ENCODE measurements at places on chromosomes 13 and 19.
A peak's percentile ranks its signal among the peaks of the same experiment; 100 is the strongest.

GRCh38 chr19:45975306-45976070 lies 1.8 kb upstream of the NOVA2 start:
- no peak for DNase-seq

- no peak for DNase-seq
Observed at GRCh38 chr19:49357186-49357585, 5.0 kb downstream of the TEAD2 start.

DNA sequence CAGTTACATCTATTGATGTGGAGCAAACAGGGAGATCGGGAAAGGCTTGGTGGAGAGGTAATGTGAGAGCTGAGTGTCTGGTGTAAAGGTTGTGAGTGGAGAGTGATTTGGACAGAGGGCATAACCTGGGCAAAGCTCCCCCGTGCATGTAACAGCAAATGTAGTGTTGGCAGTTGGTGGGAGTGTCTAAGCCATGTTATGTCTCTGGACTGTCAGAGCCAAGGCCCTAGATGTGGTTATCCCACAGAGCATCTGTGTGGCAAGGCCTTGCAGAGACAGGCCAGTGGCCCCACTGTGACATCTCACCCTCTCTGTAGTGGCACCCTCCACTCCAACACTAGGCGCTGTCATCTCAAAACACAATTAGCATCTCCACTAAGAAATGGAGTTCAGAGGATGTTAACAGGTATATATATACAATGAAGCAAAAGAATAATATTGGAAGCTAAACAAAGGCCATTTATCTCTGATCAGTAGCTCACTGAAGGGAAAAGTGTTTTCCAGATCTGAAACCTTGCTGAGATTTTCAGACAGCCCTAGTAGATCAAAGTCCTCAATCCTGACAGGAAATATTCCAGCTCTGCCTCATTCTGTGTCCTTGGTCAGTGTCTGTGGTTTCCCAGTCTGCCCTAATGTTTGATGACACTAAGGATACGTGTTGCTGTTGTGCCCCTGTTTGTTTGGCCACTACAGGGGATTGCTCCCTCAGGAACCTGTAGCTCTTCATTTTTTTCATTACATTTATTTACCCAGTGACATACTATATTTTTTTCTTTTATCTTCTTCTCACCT lies 20.2 kb downstream of the POLR1D start:
- DNase-seq: no peak

DNA sequence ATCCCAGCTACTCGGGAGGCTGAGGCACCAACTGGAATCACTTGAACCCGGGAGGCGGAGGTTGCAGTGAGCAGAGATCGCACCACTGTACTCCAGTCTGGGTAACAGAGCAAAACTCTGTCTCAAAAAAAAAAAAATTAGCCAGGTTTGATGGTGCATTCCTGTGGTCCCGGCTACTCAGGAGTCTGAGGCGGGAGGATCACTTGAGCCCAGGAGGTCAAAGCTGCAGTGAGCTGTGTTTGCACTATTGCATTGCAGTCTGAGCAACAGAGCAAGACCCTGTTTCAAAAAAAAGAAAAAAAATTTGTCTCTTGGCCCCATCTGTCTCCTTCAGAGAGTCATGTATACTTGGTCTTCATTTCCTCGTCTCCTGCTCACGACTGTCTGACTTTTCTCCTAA lies 1.6 kb downstream of the CCDC97 start:
- DNase-seq: no peak

DNA sequence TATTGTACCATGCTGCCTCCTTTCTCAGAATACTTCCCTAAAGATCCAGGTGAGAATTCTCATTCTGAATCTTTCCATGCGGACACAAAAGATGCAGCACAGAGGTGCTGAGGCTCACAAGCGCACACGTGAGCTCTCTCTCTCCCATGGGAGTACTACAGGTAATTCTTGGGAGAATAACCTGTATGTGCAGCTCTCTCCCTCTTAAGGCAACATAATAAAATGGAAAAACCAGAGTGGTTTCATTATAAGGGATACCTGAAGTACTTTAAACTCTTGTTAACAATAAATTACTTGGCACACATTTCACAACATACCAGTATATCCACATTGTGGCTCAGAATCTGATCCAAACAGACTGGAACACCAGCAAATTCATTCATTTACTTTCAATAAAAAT lies 40.4 kb downstream of the INTS6 start:
- no peak for DNase-seq

GRCh38 chr13:28622286-28622685 lies 36.6 kb upstream of the POMP start:
- DNase-seq: peak; percentile 36

DNA sequence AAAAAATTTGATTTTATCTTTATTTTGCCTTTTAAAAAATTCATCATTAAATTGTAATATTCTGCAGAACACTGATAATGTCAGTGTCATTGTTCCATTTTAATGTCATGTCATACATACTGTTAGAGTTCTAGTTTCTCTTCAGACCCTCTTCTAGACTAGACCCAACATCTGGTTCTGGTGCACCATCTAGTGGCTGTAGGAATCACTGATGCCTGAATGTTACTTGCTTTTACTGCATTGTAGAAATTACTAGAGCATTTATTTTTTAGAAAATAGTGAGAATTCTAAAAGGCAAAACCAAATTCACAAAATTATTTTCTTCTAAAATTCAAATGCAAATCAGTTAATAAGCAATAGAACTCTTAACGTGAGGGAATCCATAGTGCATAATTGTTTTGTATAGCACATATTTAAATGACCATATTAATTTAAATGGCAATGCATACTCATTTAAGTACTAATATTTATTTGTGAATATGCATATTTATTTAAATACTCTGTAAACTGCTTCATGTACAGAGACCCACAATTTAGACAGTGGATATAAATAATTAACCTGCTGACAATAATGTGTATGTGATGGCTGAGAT lies 425.7 kb downstream of the KLF12 start:
- DNase-seq: peak; percentile 36

GRCh38 chr13:111129465-111130115 lies 14.5 kb downstream of the ARHGEF7 start:
- DNase-seq: no peak

DNA sequence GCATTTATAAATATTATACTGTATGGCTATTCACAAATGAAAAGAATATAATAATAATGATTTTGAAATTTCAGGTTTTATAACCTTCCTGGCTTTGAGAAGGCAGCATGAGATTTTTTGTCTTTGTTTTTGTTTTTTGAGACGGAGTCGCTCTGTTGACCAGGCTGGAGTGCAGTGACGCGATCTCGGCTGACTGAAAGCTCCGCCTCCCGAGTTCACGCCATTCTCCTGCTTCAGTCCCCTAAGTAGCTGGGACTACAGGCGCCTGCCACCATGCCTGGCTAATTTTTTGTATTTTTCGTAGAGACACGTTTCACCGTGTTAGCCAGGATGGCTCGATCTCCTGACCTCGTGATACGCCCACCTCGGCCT lies 64.1 kb downstream of the ZNF429 start:
- no peak for DNase-seq

DNA sequence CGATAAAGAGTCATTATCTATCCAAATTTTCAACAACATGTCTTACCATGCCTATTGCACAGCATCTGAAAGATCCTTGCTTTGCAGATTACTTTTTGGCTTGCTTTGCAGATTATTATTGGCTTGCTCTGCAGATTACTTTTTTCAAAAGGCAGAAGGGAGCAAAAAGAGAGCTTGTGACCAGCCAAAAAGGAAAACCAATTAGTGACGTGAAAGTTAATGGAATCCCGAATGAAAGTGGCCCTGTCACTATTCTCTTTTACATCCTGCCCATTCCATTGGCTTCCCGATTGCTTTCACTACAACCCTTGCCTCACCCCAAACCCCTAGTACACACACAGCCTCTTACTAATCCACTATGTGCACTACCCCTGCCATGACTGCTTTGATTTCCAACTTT lies 81.3 kb downstream of the LHFPL6 start:
- DNase-seq: no peak

- DNase-seq: peak; percentile 65
Observed at GRCh38 chr13:50126993-50127725, 111.9 kb downstream of the KCNRG start.

- DNase-seq: peak; percentile 95
Observed at GRCh38 chr19:9792206-9793070, 23.9 kb upstream of the ZNF846 start.

GRCh38 chr19:42297039-42297438 lies 4.9 kb upstream of the PRR19 start:
- no peak for DNase-seq

- no peak for DNase-seq
Observed at GRCh38 chr19:53809518-53810186, 14.5 kb downstream of the NLRP12 start.

GRCh38 chr13:40076765-40077362 lies 421.4 kb downstream of the COG6 start:
- DNase-seq: no peak

DNA sequence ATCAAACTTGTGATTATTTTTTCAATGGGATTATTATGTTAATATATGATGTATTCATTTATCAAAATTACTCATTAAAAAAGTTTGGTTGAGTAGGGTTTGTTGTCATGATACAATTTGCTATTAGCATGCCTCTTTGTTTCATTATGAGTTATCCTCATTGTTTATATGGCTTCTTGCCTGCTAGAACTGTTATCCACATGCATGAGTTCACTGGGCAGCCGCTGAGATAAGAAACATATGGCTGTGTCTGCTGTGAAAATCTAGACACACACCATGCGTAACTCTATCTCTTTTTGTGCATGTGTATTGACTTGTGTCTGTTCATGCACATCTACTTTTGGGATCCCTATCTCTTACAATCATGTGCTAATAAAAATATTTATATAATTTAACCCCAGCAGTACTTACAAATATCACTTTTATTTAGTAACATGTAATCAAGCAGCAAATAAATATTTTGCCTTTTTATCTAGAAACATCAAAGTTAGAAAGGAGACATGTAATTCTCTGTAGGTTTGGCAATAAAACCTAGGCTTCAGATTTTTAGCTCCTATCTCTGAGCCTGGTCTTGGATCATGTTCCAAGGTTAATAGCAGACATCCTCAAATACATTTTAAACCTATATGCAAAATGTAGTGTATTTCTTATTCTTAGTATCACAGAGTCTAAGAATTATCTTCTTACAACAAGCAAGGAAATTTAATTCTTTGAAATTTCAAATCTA lies 11.2 kb upstream of the KLF12 start:
- DNase-seq: no peak

GRCh38 chr13:34419025-34419424 lies 523.0 kb upstream of the NBEA start:
- no peak for DNase-seq
